ENCODE measurements at places on chromosomes 6 and 20.
A peak's percentile ranks its signal among the peaks of the same experiment; 100 is the strongest.

- DNase-seq, result no peak
Measured at GRCh38 chr6:127053032-127053874, 65.2 kb upstream of the RSPO3 start.

GRCh38 chr6:51489133-51489532 lies 598.3 kb downstream of the PKHD1 start:
- no peak for DNase-seq

DNA sequence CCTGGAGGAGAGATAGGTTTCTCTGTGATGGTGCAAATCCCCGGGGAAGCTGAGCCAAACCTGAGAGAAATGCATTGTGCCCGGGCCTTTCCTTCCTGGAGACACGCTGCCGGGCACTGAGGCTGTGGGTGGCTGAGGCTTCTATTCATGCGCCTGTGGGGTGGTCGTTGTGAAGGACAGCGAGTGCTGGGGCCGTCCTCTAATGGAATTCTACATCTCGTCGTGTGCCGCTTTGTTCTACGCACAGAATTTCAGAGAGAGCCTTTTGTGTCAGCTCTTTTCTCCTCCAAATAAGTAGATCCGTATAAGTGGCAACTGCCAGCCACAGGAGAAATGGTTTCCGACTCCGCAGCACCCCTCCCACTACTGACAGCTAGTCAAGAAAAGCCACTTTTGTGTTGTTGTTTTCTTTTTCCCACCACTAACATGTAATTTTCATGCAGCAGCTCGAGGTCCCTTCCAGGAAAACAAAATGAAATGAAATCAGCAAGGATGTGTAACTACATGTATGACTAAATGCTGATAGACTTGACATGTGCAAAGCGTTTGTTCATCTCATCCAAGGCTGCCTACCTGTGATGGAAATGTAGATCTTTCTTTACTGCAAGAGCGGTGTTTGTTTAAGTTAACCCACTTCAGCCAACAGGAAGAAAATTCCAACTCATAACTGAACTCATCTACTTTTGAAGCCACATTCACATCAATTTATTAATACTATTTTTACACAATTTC lies 26.4 kb upstream of the PXDC1 start:
- no peak for DNase-seq

DNA sequence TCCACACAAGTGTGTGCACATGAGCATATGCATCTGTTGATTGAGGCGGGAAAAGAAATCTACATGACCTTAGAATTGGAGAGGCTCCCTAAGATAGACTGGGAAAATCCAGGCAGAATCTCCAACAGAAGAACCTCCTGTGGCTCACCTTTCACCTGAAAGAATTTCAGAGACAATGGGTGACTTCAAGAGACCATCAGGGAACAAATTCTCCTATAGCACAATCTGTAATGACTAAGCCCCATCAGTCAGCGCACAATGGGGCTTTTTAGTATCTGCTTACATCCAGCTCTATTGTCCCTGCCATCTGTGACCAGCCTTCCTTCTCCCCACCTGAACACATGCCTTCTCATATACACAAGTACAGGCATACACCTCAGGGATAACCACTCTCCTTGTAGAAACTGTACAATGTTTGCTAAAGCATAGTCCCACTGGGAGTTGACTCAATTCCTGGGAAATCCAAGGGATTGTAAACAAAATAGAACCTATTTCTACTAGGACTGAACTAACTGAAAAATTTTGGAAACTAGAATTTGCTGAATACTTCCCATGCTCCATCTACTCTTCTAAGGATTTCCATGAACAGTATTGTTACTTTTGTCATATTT lies 150.8 kb upstream of the STXBP5 start:
- DNase-seq, result no peak

DNA sequence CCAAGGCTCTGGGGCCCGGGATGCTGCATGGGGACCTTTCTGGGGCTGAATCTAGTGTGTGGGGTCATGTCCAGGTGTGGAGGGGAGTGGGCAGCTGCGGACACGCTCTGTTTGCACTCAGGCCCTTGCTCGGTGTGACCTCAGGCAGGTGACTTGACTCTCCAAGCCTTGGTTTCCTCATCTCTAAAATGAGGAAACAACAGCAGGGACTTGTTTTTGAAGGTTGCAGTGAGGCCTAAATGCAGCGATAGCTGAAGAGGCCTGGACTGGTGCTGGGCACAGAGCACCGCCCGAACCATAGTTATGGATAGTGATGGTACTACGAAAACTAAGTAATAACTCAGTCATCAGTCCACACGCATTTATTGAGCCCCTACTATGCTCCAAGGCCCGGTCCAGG lies 91.8 kb downstream of the NOL4L start:
- no peak for DNase-seq

GRCh38 chr6:105400501-105400900 lies 2.4 kb downstream of the PREP start:
- peak; percentile 56 for DNase-seq

DNA sequence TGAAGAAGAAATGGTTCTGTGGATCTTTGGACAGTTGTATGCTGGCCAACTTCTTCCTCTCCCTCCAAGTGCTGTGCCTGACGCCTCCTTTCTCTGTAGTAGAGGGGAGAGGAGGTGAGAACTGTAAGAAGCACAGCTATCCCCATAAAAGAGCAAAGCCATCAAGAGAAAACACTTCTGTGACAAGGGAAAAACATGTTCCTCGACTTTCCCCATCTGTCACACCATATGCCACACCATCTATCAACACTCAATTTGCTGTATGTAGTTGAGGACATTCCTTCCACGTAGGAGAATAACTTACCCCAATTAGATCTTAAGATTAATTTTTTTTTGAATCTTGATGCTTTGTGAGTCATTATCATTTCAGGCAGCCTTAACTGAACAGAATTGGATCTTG lies 156.2 kb upstream of the PLCB4 start:
- no peak for DNase-seq

GRCh38 chr6:158060455-158061360 lies 79.0 kb downstream of the SYNJ2 start:
- peak; percentile 52 for DNase-seq

DNA sequence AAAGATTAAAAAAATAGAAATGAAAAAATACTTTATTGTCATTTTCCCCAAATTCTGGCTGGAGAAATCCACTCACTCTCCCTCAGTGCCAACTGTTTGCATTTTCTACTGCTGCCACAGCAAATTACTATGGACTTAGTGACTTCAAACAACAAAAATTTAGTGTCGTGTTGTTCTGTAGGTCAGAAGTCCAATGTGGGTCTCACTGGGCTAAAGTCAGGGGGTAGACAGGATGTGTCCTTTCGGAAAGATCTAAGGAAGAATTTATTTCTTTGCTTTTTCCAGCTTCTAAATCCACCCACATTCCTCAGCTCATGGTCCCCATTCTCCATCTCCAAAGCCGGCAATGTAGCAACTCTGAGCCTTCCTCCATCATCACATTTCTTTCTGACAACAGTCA lies 453.3 kb downstream of the KIF16B start:
- DNase-seq, result no peak

DNA sequence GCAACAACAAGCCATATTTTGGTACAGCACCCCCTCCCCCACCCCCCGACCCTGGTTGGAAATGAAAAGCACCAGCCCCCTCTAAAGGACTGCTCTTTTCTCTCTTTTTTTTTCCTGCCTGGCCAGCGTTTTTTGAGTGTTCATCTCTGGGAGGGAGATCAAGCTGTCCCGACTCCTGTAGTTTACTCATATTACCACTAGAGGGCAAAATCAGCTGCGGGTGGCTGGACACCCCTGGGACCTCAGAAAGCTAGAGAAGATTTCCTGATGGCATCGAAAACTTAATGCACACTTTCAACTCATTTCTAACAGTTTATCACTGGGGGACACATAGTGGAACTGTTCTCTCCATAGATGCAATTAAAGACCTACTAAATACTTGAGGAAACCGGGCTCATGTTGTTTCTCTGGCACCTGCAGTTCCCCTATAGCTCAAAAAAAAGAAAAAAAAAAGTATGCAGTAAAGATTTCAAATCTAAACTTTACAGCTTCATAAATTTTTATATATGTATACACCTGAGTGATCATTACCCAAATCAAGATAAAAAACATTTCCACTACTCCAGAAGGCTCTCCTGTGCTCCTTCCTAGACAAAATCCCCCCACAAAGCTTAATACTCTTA lies 24.4 kb downstream of the CNBD2 start:
- DNase-seq, result peak; percentile 60

Measured in CD14-positive monocyte (primary cell).